Stimulated activated CD4-positive, alpha-beta T cell treated with anti-CD3 and anti-CD28 coated beads, Interleukin-2, amount 100 ng/mL, for 4 hours (primary cell): ENCODE measurements at places on chromosomes 2 and 18.

GRCh38 chr2:85418132-85419008 lies at the start of gene SH2D6:
Gene SH2D6 (plus strand): TSS chr2:85418714. CDS start chr2:85429466, 10,752 bp downstream.
- DNase-seq, result peak; percentile 72

GRCh38 chr18:2939317-2939716 lies 73.6 kb downstream of the LPIN2 start:
- no peak for DNase-seq

DNA sequence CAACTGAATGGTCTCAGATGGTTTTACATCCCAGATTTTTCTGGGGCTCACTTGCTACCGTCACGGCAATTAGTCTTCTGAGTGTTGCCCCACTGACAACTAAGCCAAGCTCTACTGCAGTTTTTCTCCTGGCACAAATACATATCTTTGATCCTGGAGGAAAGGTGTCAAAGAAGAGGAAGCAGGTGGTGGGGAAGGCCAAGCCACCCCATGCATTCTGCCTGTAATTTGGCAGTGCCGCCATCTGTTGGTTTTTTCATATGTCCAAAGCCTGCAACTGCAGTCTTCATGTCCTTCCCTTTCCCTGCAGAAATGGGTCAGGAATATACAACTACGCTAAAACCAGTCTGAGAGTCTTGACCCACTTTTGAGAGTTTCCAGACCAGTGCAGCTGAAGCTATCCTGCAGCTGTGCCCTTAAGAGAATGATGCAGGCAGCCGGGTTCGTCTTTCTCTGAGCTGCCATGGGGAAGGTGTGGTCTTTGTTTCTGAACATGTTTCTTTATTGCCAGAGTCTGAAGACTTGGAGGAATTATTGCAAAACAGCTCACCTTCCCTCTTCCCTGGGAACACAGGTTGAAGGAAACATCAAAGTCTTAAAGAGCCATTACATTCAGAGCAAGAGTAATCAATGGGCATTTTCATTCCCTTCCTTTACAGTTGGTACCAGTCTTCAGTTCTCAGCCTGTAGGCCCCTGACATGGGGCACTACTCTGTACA lies 71.8 kb upstream of the ATL2 start:
- DNase-seq, result no peak

DNA sequence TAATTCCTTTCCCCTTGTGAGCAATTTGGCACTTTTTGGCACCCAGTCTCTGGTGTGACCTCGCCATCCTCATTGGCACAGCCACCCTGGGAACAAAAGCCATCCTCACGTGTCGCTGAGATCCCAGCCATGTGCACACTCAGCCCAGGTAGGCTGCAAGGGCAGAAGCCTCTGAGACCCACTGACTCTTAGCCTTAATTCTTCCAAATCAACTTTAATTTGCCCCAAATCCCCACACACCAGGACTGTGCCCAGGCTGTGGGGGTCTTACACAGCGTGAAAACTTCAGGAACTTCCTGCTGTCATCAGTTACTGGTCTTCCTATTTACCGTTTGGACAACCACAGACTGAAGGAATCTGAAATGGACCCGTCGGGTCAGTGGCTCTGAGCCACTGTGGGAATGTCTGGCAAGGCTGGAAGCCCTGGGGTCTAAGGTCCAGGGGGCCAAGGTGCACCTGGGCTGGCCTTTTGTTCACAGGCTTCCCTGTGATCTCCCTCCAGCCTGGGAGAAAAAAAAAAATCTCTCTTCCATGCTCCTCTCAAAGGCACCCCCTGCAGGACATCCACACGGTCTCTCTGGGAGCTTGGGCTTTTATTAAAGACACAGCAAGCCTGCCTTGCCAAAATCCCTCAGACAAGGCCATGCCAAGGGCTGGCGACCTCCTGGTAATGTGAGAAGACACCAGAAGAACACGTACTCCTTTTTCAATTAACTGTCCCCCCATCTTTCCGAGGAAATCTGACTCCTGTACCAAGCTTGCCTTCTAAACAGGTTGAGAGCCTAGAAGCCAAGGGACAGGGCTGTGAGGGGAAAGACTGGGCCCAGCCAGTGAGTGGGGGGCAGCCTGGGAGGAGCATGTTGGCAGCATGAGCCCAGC lies 42.1 kb upstream of the LAPTM4A start:
- DNase-seq, result no peak

DNA sequence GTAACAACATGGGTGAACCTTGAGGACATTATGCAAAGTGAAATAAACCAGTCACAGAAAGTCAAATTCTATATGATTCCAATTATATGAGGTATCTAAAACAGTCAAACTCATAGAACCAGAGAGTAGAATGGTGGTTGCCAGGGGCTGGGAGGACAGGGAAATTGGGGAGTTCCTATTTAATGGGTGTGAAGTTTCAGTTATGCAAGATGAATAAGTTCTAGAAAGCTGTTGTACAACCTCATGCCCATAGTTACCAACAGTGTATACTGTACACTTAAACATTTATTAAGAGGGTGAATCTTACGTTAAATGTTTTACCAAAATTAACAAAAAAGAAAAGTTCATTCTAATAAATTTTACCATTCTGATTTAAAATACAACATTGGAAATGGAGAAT lies 92.7 kb upstream of the WDSUB1 start:
- DNase-seq, result no peak
